ENCODE measurements at places on chromosomes 2 and 18. TPM values are rescaled to one million over a fixed set of nuclear protein-coding genes. Genes with fewer than 3 reads are reported as not detected.

The MOGAT1 gene
- 0.74 TPM for total RNA-seq

The SLC35F6 gene
- 65.5 TPM for total RNA-seq

The INPP4A gene
- 30.3 TPM for total RNA-seq

The ANKRD36C gene
- 23.6 TPM for total RNA-seq

The PLGLB2 gene
- 0.93 TPM for total RNA-seq

The GPBAR1 gene
- total RNA-seq = 34.8 TPM

The DQX1 gene
- not detected for total RNA-seq

The MAP3K20 gene
- 71.8 TPM for total RNA-seq

The SLC11A1 gene
- total RNA-seq = 122 TPM

Data from mesenteric fat pad (tissue), 1 donor.